ENCODE measurements at places on chromosomes 6 and 20.

DNA sequence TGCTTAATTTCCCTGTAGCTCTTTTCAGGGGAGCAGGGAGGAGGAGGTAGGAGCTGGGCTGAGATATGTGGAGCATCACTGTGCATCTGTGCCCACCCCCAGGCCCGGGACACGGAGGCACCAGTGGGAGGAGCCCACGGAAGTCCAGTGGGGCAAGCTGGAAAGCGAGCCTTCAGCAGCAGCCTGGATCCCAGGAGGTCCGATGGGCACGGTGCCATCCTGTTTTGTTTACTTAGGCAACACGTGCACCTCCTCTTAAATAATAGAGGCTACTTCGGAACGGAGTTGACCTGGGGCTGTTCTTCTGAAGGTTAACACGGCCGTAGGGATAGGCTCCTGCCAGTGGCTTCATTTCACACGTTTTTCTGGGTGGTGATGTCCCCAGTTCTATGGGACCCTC is 51.6 kb downstream of the CDH4 start:
- DNase-seq: no peak

DNA sequence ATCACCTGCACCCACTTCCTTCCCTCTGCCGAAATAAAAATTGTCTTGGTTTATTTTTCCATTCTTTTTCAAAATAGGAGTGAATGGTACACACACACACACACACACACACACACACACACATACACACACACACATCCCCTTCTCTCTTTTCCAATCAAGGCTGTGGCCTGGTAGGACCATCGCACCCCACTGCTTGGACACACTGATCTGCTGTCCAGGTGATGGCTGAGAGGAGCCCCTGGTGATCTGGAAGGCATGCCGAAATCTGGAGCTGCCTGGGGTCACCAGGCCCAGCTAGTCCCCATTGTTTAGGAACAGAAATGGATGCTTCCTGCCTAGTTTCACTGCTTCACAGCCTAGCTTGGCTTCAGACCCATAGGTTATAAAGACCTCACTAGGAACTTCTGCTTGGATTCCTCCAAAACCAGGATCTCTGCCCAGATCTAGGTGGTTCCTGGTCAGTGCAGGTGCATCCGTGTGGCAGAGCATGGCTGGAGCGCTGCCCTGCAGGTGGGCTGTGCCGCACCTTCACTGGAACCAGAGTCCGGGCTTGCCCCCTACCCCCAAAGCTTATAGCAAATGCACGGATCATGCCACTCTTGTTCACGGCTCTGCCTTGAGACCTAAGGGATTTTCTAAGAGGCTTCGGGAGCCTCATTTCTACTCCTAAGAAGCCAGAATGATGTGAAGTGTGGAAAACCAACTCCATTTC is 42.9 kb upstream of the DACT2 start:
- no peak for DNase-seq

DNA sequence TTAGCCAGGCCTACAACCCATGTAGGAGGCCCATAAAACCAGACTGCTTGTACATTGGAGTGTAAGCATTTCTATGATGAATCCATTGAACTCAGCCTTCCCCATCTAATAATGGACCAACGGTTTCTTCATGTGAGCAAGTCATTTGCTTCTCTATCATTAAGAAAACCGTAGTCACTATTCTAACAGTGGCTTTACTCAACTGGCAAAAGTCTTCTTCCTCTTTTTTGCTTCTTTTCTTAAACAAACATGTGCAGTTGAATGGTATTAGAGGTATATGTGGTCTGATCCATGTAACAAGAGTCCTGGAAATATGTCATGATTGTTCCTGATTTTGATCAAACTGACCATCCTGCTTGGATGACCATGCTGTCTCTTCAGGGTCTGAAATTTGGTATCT is 132.4 kb upstream of the STXBP5 start:
- no peak for DNase-seq

- DNase-seq: no peak
Measured at GRCh38 chr6:75489025-75489424, 4.6 kb downstream of the FILIP1 start.

DNA sequence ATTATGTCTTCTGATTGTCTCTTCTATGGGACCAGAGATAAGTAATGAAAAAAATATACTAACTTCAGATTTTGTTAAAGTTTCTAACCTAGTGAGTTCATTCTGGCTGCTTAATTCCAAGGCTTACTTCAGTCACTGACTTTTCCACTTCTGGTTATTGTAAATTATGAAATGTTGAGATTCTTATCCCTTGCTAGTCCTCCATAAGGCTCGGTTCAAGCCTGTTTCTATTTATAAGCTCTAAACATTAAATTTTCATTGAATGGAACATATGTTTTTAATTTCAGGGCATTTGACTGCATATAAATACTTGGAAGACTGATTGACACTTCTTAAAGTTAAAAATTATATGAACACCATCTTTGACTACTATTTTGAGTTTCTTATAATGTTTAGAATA is 23.6 kb upstream of the NKAIN2 start:
- no peak for DNase-seq

DNA sequence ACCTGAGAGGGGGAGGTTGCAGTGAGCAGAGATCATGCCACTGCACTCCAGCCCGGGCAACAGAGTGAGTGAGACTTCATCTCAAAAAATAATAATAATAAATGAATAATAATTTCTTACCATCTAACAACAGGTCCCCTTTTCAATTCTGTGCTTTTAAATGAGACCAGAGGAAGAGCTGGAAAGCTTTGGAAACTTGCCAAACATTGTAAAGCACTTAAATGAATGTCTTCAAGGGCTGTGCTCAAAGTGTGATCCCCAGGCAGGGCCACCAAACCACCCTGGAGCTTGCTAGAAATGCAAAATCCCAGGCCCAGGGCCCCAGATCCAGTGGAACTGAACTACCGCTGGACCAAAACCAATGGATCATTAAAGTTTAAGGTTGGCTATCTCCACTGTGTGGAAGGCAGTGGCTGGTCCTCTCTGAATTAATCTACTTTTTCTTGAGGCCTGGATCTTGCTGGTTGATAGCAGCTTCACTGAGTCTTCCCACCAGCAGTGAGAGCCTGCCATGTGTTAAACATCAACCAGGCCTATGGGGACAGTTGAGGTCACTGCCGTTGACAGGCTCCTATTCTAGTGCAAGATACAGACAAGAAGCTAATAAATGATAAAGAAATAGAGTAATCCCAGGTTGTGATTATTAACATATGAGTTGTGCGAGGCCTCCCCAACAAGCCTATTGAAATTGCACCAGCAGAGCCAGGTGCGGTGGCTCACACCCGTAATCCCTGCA is 23.7 kb upstream of the TFAP2C start:
- DNase-seq: no peak

GRCh38 chr6:53195048-53195447 is 46.4 kb upstream of the GCM1 start:
- no peak for DNase-seq

- DNase-seq: no peak
Measured at GRCh38 chr6:170403451-170403850, 96.9 kb downstream of the FAM120B start.

Data from GM10248 (cell line).